Suppressor macrophage (primary cell): ENCODE measurements at places on chromosomes 7 and 10.
A peak's percentile ranks its signal among the peaks of the same experiment; 100 is the strongest.

DNA sequence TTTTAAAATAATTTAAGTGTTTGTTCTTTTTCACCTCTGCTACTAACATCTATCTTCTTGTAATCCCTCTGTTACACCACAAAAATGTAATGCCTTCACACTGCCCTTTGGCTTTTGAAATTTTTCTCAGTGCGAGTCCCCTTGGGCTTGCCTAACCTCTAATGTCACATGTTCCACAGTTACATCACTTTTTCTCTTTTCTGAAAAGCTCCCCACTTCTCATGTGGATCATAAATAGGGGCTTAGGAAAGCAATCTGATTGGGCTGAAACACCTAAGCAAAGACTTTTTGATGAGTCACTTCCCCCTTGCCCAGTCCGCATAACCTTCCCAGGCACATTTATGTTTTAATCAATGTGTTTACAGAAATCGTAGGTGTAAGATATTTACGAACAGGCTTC lies 288.2 kb downstream of the IPMK start:
- DNase-seq = no peak

DNA sequence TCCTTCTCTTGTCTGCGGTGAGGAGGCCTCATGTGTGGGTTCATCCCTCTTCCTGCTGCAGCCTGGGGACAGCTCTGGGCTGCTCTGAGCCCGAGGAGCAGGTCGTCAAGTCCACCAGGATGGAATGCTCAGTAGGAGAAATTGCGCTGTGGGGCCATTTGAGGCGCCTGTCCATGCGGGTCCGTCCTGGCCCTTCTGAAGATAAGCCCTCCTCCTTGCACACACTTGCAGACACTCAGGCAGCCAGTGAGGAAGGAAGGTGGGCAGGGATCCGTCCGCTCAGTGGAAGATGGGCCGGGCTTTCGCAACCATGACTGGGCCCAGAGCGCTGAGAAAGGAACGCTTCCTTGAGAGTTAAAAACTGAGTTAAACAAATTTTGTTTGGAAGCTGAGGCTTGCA lies 356.8 kb downstream of the GLRX3 start:
- no peak for DNase-seq

- DNase-seq = no peak
Observed at GRCh38 chr10:67296926-67297325, 371.1 kb downstream of the LRRTM3 start.

DNA sequence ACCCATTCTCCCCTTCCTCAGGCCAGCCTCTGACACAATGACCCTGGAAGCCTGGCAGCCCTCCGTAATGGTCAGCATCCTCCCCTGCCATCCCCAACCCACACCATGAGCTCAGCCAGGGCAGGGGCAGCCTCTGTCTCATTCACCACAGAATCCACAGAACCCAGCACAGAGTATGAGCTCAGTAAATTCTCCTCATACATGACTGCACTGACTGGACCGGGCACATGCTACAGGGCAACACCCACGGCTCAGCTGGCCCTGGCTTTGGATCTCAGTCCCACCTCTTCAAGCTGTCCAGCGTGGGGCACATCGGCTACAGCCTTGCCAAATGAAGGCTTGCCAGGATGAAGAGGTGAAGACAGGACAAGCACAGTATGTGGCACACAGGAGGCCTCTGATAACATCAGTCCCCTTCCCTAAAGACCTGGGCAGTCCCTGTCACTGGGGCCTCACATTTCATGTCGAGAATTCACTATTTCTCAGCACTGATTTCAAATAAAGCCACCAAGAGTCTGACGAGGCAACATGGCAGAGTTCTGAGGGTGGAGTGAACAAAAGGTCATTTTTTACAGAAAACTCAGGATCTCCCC lies 7.9 kb downstream of the GPRIN2 start:
- DNase-seq = no peak

DNA sequence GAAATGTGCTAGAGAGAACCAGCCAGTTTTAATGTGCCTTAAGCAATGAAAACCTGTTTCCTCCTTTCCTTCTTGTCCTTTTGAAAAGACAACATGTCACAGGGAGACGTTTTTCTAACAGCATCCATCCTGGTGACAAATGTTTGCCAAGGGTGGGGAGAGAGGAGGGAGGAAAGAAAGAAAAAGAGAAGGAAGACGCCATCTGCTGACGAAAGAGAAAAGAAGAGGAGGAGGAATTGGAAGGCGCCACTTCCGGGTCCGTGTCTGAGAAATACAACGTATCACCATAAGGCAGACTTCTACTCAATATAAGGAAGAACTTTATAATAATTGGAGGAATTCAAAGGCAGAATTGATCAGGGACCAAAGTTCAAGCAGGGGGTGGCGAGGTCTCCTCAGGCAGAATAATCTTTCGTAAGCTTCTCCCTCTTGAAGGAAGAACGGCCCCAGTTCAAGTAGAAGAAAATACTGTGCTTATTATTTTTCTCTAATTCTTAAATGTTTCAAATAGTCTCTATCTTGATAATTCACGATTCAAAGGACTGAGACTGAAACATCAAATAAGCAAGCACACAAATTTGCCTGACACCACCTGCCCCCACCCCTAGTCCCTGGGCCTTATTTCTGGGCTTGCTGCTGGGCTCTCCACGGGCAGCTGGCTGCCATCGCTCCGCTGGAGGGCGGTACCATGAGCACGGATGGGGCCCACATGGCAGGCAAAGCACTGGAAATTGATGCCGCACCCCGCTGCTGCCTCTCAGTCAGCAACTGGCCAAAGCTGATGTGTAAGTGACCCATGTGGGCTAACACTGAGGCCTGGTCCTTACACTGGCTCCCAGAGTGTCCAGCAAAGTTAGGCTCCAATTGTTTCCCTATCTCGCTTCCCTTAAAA lies 273.7 kb upstream of the KLF14 start:
- peak; percentile 81 for DNase-seq

DNA sequence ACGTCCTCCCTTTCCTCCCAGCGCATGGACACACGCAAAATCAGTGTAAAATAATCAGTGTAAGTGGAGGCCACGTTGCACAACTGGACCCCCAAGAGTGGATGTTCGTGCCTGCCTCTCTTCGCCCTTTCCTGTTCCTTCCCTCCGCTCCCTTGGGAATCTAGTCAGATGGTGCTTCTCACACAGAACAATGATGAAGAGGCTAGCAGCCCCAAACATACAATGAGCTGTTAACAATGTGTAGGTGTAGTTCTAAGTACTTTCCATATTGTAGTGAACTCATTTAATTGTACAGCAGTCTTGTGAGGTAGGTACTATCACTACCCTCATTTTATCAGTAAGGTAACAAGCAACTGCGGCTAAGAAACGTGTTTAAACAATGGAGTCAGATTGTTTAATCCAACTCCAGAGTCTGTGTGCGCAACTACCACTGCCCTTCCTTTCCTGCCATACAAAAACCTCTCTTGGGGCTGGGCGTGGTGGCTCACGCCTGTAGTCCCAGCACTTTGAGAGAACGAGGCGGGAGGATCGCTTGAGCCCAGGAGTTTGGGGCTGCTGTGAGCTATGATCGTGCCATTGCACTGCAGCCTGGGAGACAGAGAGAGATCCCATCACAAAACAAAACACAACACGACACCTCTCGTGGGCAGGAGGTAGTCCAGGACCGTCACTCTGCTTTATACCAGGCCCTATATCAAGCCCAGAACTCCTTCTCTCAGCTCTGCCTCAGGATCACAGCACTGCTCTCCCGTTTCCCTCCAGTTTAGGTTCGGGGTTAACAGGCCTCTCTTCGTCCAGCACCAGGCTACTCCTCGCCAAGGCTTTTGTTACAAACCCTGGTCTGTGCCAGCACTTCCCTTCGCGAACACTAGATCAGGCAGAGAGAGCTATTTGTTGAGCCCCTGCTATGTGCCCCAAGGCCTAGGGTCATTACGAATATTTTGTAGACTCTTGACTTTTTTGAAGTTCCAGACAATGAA lies 1.1 kb downstream of the FKBP9 start:
- DNase-seq = no peak

DNA sequence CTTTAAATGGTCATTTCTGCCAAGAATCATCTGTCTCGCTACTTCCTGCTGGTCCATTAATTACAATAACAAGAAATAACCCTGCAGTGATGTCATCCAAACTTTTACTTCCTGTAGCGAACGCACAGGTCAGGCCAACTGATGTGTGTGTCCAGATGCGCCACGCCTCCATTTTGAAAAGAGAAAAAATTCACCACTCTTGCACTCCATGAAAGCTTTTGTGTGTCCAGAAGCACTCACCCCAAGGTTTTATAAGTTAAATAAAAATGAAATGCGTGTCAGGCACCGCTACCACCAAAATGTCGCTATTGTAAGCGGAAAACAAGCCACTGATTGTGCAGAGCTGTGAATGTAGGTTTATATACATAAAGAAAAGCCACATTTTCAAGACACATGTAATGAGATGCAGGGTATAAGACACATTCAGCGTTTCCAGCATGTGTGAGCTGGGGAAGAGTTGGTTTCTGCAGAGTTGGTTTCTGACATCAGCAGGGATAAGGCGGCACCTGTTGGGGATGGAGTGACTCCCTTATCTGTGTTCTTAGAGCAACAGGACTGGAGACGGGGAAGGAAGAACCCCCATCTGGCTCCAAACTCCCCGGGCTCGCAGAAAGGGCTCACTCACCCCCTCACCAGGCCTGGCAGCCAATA lies 83.3 kb downstream of the CTBP2 start:
- no peak for DNase-seq

DNA sequence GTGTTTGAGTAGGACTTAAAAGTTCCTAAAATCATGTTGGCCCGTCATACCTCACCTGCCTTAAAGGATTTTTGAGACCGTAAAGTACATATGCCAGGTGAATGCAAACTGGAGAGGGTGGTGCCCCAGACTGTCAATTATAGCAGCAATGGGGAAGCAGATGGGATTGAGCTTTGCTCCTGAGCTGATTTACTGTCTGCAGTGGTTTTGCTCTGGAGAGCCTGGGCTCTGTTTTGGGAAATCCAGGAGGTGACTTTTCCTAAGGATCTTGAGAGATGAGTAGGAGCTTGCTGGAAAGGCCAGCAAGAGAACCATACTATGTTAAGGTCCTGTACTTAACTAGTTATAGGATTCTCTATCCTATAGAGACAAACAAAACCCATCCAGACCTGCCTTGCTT lies 43.0 kb downstream of the COL13A1 start:
- DNase-seq = no peak
